ENCODE measurements at places on chromosomes 2 and 18. TPM values are rescaled to one million over a fixed set of nuclear protein-coding genes. Genes with fewer than 3 reads are reported as not detected.

GRCh38 chr2:135931776-135932443 is 53.5 kb downstream of the DARS1 start:
- H3K27ac ChIP-seq: no peak overlapping the region
- peaks cover 39% of the 10 kb centered on the region for H3K36me3 ChIP-seq
- no peak for DNase-seq
- H3K4me1 ChIP-seq: no peaks in the 10 kb centered on the region
- no peak overlapping the region for H3K4me3 ChIP-seq

Gene IL36G
- not detected for total RNA-seq

- H3K4me3 ChIP-seq: no peak overlapping the region
- peaks cover 62% of the 10 kb centered on the region for H3K4me1 ChIP-seq
- no peak for DNase-seq
- peaks cover 37% of the 10 kb centered on the region for H3K36me3 ChIP-seq
These were observed 14.9 kb downstream of the ATOH8 start for GRCh38 chr2:85768713-85769112.

DNA sequence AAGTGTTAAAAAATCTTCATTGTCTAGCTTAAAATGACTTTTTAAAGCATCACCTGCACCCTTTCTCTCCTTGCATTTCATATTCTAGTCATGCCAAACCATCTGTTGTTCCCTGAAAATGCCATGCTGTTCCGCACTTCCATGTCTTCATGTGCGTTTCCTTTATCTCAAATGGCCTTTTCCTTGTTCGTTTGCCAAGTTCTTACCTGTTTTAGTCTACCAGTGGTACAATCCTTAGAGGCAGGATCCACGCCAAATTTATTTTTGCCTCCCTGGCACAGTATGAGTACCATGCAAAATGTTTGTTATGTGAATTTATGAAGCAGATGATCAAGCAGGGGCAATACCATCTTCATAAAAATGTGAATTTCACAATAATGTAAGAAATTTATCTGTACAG is 37.0 kb downstream of the TMEFF2 start:
- peaks cover 12% of the 10 kb centered on the region for H3K4me1 ChIP-seq
- H3K4me3 ChIP-seq: no peak overlapping the region
- no peak for DNase-seq
- no peak overlapping the region for H3K27ac ChIP-seq

GRCh38 chr2:224780106-224780505 is 63.9 kb upstream of the CCDC195 start:
- peaks cover 23% of the 10 kb centered on the region for H3K4me1 ChIP-seq
- H3K4me3 ChIP-seq: no peak overlapping the region
- no peak overlapping the region for H3K27ac ChIP-seq
- peaks cover 23% of the 10 kb centered on the region for H3K36me3 ChIP-seq

DNA sequence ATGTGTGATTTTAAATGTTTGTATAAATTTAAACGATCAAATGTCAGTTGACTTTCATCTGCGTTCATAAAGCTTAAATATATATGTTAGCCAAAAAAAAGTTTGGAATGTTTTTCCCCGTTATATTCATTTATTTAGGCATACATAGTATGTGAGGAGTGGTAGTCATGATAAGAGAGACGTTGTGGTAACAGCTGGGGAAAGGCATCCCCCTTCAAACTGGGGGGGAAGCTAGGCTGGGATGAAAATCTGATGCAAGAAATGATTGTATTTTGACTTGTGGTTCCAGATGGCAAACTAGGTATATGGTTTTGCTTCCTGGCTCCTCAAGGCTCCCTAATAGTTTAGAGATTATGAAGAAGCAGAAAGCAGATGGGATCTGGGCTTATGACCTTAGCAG is 30.1 kb downstream of the ITGA6 start:
- no peak overlapping the region for H3K27ac ChIP-seq
- H3K4me1 ChIP-seq: peaks cover 89% of the 10 kb centered on the region
- H3K27me3 ChIP-seq: peaks cover 2% of the 10 kb centered on the region
- DNase-seq: no peak

GRCh38 chr2:236246711-236247246 is 17.4 kb downstream of the ASB18 start:
- peak overlapping the region; percentile 55 for H3K27ac ChIP-seq
- peak; percentile 12 for DNase-seq
- H3K36me3 ChIP-seq: 0 out of 2 replicates have a peak, but pooled peaks cover 9% of the 10 kb centered on the region
- H3K27me3 ChIP-seq: peaks cover 3% of the 10 kb centered on the region

Gene RIT2
- total RNA-seq: not detected

DNA sequence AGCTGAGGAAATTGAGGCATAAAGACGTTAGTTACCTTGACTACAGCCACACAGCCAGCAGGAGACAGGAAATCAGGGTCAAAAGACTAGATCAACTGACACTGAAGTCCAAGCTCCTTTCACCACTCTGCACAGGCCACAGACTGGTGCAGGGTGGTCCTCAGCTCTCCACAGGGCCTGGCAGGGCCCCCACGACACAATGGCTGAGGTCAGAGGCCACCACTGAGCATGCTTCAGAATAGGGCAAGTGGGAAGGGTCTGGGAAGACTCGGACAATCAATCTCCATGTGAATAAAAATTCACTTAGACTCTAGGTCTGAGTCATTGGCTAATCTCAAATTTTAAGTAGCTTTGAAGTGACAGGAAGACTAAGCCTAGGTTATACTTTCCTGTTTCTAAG is 201.7 kb downstream of the ALK start:
- H3K27me3 ChIP-seq: peaks cover 9% of the 10 kb centered on the region
- no peak for DNase-seq
- no peak overlapping the region for H3K4me3 ChIP-seq
- H3K36me3 ChIP-seq: no peaks in the 10 kb centered on the region

Gene SOX11
- total RNA-seq: not detected

Gene CIB4
- not detected for total RNA-seq

GRCh38 chr2:182822733-182823132 is 43.7 kb downstream of the FRZB start:
- no peaks in the 10 kb centered on the region for H3K4me1 ChIP-seq
- peaks cover 8% of the 10 kb centered on the region for H3K27me3 ChIP-seq
- DNase-seq: no peak
- H3K27ac ChIP-seq: no peak overlapping the region
- H3K36me3 ChIP-seq: no peaks in the 10 kb centered on the region

Gene SERPINB10
- total RNA-seq: 1.3 TPM

DNA sequence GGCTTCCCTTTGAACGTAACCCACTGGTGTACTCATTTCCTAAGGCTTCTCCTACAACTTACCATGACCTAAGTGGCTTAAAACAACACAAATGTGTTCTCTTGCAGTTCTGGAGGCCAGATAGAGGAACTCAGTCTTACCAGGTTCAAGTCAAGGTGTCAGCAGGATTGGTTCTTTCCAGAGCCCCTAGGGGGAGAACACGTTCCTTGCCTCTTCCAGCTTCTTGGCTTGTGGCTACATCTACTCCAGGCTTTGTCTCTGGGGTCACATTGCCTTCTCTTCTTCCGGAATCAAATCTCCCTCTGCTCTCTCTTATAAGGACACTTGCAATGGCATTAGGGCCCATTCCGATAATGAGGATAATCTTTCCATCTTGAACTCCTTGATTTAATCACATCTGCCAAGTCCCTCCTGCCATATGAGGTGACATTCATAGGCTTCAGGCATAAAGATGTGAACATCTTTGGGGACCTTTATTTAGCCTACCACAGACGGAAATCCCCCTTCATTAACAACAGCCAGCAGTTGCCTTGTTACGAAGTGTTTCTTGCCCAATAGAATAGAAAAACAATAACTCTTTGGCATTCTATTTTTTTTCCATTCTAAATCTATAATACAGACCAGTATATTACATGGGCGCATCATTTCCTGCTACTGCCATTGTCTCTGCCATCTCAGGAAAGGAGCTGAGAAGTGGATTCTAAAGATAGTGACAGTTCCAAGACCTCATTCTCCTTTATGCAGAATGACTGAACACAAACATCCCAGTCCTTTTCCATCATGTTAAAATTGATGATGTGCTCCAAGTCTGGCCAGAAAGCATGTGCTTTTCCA is 362.0 kb downstream of the ZNF521 start:
- H3K36me3 ChIP-seq: no peaks in the 10 kb centered on the region
- DNase-seq: no peak
- no peak overlapping the region for H3K4me3 ChIP-seq
- peaks cover 21% of the 10 kb centered on the region for H3K4me1 ChIP-seq
- peaks cover 3% of the 10 kb centered on the region for H3K27me3 ChIP-seq
